ENCODE measurements at places on chromosomes 1 and 21. TPM values are rescaled to one million over a fixed set of nuclear protein-coding genes. Genes with fewer than 3 reads are reported as not detected.

DNA sequence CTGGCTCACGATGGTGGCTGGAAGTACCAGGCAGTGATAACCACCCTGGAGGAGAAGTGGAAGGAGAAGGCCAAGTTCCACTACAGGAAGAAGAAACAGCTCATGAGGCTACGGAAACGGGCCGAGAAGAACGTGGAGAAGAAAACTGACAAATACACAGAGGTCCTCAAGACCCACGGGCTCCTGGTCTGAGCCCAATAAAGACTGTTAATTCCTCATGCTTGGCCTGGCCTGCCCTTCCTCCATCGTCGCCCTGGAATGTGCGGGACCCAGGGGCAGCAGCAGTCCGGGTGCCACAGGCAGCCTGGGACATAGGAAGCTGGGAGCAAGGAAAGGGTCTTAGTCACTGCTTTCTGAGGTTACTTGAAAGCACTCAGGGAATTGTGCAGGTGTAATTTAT, 10.8 kb downstream of the IL24 start:
- no peaks in the 10 kb centered on the region for H3K4me1 ChIP-seq
- H3K27ac ChIP-seq = no peak overlapping the region
- H3K36me3 ChIP-seq = no peaks in the 10 kb centered on the region
- DNase-seq = no peak
- H3K27me3 ChIP-seq = no peaks in the 10 kb centered on the region
- no peak overlapping the region for H3K4me3 ChIP-seq

DNA sequence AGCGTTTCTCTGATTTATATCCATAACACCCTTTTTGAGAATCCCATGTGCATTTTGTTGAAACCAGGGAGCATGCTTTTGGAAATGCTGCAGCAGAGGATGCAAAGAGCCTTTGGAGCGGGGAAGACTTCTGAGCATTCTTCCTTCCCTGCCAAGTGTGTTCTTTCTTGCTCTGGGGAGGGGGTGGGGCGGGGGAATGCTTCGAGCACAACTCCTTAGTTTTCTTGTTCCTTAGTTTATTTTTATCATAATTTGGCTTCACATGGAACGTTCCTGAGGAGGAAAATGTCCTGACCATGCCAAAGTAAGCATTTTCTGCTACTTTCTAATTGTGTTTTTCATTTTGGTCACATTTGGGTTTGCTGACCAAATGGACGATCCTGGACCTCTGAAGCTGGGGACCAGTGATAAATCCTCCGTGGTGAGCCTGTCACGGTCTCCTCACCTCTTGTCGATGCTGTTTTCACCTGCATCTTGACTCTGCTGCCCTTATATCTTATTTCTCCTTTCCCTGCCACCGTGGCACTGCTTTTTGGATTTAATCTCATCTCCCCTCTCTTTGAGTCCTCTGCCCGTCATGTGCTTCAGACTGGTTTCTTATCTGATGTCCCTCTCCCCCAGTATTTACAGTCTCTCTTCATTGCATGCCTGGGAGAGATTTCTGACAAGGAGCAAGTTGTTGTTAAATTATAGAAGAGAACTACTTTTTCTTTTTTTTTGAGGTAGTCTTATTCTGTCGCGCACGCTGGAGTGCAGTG, 2.4 kb downstream of the CTPS1 start:
- peaks cover 3% of the 10 kb centered on the region for H3K4me1 ChIP-seq
- H3K36me3 ChIP-seq = peaks cover 6% of the 10 kb centered on the region
- H3K27ac ChIP-seq = no peak overlapping the region
- DNase-seq = peak; percentile 70
- no peaks in the 10 kb centered on the region for H3K27me3 ChIP-seq

DNA sequence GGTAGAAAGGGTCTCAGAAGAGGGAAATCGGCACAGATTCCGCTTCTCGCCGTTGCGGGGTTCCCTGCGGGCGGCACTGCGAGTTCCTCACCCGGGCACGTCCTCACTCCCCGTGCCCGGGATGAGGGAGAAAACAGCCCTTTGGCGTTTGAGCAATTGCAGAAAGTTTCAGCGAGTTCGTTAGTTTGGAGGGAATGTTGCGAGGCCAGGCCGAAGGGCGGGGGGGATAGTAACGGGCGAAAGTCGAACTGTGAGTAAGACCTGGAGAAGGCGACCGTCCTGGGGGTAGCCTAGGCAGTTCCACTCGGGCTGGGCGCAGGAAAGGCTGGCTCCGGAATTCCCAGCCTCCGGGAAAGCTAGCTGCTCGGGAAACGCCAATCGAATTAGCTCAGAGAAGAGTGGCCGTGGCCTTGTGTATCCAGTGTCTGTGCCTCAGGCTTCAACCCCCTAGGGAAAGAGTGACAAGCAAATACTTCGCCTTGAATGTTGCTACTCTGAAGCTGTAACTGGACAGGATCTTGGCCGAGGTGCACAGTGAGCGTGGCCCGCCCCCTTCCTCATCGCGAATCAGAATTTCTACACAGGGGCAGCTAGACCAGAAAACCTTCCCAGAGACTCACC, 787 bp downstream of the PTGFR start:
- peak overlapping the region; percentile 15 for H3K27ac ChIP-seq
- peaks cover 5% of the 10 kb centered on the region for H3K4me1 ChIP-seq
- peak overlapping the region; percentile 2 for H3K4me3 ChIP-seq
- H3K36me3 ChIP-seq = no peaks in the 10 kb centered on the region
- DNase-seq = peak; percentile 32
- peaks cover 2% of the 10 kb centered on the region for H3K27me3 ChIP-seq

GPR161 gene
- total RNA-seq = 4.2 TPM

UMODL1 gene
- total RNA-seq = not detected
